A549 treated with GW870086 at 1 μM for 4 hours (cell line): ENCODE measurements at places on chromosomes 6 and 20. TPM values are rescaled to one million over a fixed set of nuclear protein-coding genes. Genes with fewer than 3 reads are reported as not detected.

MDFI gene
- total RNA-seq = 0.40 to 0.77 TPM (median 0.57 TPM) in 5 replicates

HSPA1L gene
- 0.82 to 1.5 TPM (median 1.3 TPM) in 5 replicates for total RNA-seq

TSPO2 gene
- not detected in 5 replicates for total RNA-seq

GABRR2 gene
- total RNA-seq = 0.10 TPM in 1 of 5 replicates, not detected in the others

PHACTR3 gene
- total RNA-seq = 0.06 to 0.32 TPM (median 0.16 TPM) in 5 replicates

DDO gene
- 0.08 to 0.15 TPM (median 0.10 TPM) in 4 of 5 replicates, not detected in the other for total RNA-seq

CNKSR3 gene
- 6.3 to 9.3 TPM (median 7.8 TPM) in 5 replicates for total RNA-seq

ZBTB12 gene
- 3.1 to 4.0 TPM (median 3.5 TPM) in 5 replicates for total RNA-seq

CCN6 gene
- total RNA-seq = not detected in 5 replicates

KIF25 gene
- 0.05 to 0.22 TPM in 2 of 5 replicates, not detected in the others for total RNA-seq

MUCL3 gene
- 0.03 to 0.09 TPM (median 0.06 TPM) in 4 of 5 replicates, not detected in the other for total RNA-seq

HSPA1A gene
- 148 to 264 TPM (median 205 TPM) in 5 replicates for total RNA-seq

GPX5 gene
- total RNA-seq = not detected in 5 replicates

GNMT gene
- total RNA-seq = 0.19 to 0.32 TPM in 2 of 5 replicates, not detected in the others

DXO gene
- total RNA-seq = 10.4 to 12.0 TPM (median 11.0 TPM) in 5 replicates

THBS2 gene
- 0.02 to 0.08 TPM (median 0.03 TPM) in 3 of 5 replicates, not detected in the others for total RNA-seq

SIRPD gene
- total RNA-seq = not detected in 5 replicates

SLC12A5 gene
- 11.7 to 15.2 TPM (median 15.1 TPM) in 5 replicates for total RNA-seq

TBX18 gene
- 11.3 to 21.0 TPM (median 18.6 TPM) in 5 replicates for total RNA-seq

BNIP5 gene
- 0.06 TPM in 1 of 5 replicates, not detected in the others for total RNA-seq

PTGIS gene
- total RNA-seq = 0.02 to 0.09 TPM (median 0.06 TPM) in 3 of 5 replicates, not detected in the others

MLN gene
- total RNA-seq = not detected in 5 replicates

CRISP2 gene
- total RNA-seq = not detected in 5 replicates

NUS1 gene
- total RNA-seq = 21.9 to 31.4 TPM (median 26.9 TPM) in 5 replicates
